ENCODE measurements at places on chromosomes 5 and 9.
A peak's percentile ranks its signal among the peaks of the same experiment; 100 is the strongest.

DNA sequence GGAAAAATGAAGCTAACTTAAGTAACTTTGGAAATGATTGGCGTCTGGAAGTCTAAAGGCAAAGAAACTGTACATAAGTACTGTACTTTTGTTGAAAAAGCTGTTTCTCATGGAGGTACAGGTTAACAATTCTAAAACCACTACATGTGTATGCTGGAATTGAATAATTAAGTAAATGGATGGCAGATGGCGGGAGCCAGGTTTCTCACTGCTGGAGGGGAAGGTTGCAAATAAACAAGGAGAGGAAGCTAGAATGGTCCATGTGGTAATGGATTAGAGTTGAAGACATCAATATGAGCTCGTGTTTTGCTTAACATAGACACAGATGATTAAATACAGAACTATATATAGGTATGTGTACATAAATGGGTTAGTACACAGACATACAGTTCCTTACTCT, 43.2 kb upstream of the ASTN2 start:
- DNase-seq, result no peak

GRCh38 chr5:135800656-135801055, 33.8 kb upstream of the SLC25A48 start:
- no peak for DNase-seq

GRCh38 chr9:9392755-9393154, 1220.0 kb downstream of the PTPRD start:
- no peak for DNase-seq

GRCh38 chr9:109251080-109251775, 69.6 kb downstream of the EPB41L4B start:
- peak; percentile 29 for DNase-seq

GRCh38 chr9:70363760-70364159, 50.7 kb downstream of the KLF9 start:
- no peak for DNase-seq

DNA sequence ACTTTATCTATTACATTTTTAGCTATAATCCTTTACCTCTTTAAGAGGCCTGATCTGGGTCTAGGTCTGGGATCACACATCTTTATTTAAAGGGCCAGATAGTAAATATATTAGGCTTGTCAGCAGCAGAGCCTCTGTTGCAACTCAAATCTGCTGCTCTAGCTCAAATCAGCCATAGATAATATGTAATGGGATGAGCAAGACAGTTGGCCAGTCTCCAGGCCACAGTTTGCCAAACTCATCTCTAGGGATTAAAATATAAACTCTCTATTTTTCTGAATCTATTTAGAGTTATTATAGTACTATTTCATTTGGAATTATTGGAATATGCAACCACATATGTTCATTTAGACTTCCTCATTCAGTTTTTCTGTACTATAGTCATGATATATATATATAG, 115.9 kb upstream of the MINAR2 start:
- no peak for DNase-seq

DNA sequence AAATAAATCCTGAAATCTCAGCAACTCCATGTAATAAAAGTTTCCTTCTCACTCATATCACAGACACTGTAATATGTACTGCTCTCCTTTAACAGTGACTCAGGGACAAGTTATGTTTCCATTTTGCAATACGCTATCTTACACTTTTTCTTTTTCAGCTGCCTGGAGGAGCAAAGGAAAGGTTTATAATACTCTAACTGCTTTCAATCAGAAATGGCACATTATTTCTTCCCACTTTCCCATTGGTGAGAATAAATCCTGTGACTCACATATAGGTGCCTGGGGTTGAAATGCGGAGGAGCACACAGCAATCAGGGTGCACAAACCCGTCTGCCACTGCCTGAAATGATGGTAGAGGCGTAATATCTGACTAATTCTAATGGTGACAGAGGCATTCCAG, 186.6 kb downstream of the HINT1 start:
- peak; percentile 2 for DNase-seq

DNA sequence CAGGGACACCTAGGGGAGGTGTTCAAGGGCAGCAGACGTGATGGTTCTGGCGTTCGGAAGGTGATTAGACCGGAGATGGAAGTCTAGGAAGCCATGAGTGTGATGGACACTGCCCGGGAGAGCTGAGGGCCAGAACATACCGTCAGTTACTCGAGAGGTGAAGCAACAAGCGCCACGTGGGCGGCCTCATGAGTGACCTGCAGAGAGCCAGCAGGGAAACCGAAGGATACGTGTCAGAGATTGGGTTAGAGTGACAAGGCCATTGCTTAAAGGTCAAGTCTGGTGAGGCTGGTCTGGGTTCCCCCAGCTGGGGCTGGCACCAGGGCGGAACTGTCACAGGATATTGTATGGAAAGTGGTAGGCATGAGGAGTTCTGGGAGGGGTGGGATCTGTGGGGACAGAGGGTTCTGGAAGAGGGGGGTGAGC, 60.0 kb downstream of the C9orf50 start:
- DNase-seq, result no peak

GRCh38 chr5:32155211-32155610, 18.9 kb downstream of the GOLPH3 start:
- no peak for DNase-seq

- peak; percentile 37 for DNase-seq
Measured at GRCh38 chr5:142017832-142018427, 5.1 kb upstream of the GNPDA1 start.

GRCh38 chr5:143241892-143242291, 161.6 kb downstream of the NR3C1 start:
- peak; percentile 50 for DNase-seq

GRCh38 chr5:180122875-180123274, 51.3 kb upstream of the RNF130 start:
- DNase-seq, result no peak

GRCh38 chr9:24545285-24545684, 412 bp downstream of the IZUMO3 start:
- DNase-seq, result no peak

- DNase-seq, result peak; percentile 67
Measured at GRCh38 chr9:8855046-8855445, 1055.5 kb upstream of the DMAC1 start.

GRCh38 chr9:3244963-3245653, 280.7 kb downstream of the RFX3 start:
- DNase-seq, result no peak

DNA sequence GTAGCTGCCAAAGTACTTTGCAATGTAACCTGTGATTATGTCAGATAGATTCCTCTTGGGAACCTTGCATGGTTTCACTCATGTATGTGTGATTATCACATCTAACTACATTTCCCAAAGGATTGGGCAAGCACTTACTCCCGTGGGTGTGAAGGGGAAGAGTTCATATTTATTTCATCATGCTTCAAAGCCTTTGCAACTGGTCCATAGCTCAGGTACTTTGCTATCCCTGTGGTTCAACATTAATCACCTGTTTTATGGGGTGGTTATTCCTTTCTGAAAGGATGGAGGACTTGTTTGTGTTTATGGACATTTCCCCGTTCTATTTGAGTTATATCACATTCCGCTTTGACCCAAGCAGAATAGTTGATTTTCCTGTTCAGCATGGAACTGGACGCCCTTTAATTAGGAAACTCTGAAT, 13.6 kb upstream of the ERMP1 start:
- peak; percentile 40 for DNase-seq

DNA sequence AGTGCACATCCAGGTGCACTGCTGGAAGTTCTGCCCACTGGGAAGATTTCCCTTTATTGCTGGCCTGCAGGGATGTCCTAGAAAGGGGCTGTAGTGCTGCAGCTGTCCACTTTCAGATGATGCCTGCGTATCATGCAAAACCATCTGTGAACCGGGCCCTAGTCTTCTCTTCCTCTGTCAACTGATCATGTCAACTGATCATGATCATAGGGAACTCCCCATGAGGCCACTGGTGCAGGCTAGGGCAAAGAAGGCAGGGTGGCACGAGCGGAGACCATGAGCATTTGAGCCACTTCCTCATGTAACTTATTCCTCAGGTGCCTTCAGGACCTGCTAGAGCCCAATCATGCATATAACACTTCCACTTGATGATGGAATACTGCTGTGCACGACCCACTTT, 4.5 kb upstream of the HSDL2 start:
- no peak for DNase-seq
